ENCODE measurements at places on chromosomes 6 and 20. TPM values are rescaled to one million over a fixed set of nuclear protein-coding genes. Genes with fewer than 3 reads are reported as not detected.

Gene SLC22A7
- total RNA-seq = not detected

Gene GJA1
- 266 TPM for total RNA-seq

DNA sequence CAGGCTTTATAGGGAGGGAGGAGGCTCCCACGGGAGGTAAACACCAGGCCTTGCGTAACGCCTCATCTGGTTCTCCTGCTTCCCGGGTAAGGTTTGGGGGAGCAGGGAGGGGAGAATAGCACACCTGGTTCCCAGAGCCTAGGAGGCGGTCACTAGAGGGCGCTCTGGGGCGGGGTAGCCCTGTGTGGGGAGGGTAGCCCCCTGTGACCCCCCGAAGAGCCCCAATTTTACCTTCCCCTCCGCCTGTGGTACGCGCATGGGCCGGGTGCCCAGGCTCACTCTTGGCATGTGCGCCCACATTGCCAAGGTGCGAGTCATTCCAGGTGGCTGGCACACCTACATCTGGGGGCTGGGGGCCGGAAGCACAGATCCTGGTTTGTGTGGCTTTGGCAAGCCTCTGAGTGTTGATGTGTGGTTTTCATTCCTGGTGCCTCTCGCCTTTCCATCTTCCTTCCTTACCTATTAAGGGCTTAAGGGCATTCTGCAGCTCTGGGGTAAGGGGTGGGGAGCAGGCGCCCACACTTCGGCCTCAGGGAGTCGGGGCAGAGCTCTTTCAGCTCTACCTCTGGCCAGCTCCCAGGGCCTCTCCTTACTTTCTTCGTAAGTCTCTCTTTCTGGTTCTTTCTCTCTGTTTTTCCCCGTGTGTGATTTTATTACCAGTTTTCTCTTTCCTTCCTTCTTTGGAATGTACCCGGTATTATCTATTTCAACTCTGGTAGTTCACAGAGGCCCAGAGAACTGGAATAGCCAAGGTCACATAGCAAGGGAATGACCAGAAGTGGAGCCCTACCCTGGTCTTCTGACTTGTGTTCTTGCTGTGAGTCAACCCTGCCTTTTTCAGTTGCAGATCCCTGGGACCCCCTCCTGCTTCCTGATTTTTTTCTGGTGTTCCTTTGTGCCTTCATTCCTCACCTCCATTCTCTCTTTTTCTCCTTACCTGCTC is 492 bp upstream of the RNF39 start:
- no peak for DNase-seq
- peaks cover 88% of the 10 kb centered on the region for H3K27me3 ChIP-seq
- H3K4me1 ChIP-seq = peaks cover 24% of the 10 kb centered on the region

DNA sequence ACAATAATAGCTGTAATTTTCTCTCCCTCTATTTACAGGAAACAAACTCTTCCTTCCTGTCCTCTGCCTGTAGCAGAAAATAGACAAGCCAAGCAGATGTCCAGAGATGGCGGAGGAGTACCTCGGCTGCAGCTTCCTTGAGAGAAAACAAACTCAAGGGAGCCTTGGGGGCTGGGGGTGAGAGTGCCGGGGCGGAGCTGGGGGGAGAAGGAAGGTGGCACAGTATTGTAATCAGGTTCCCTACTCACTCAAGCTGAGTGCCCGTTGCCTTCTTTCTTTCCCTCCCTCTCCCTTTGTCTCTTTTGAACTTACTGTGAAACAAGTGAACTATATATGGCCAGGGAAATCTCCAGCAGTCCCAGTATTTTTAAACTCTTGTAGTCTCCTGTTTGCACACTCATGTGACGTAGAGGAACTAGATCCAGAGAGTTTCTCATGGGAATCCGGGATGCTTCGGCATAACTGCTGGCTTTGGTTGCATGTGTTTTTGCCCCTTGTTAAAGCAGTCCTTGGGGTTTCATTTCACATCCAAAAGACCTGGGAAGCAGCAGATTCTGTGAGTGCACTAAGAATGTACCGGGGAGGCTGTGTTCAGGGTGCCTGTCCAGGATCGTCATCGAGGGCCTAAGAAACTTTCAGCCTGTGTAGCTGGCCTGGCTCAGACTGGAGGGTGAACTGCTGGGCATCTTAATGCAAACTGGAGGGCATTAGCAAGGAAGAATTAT is 44.6 kb upstream of the HDDC2 start:
- peak overlapping the region; percentile 4 for H3K4me3 ChIP-seq
- peaks cover 6% of the 10 kb centered on the region for H3K4me1 ChIP-seq
- no peaks in the 10 kb centered on the region for H3K36me3 ChIP-seq
- peaks cover 5% of the 10 kb centered on the region for H3K27me3 ChIP-seq
- peak; percentile 37 for DNase-seq
- H3K27ac ChIP-seq = peak overlapping the region; percentile 74

- no peak overlapping the region for H3K4me3 ChIP-seq
- H3K4me1 ChIP-seq = no peaks in the 10 kb centered on the region
- H3K36me3 ChIP-seq = no peaks in the 10 kb centered on the region
- no peak for DNase-seq
- no peaks in the 10 kb centered on the region for H3K27me3 ChIP-seq
- no peak overlapping the region for H3K27ac ChIP-seq
Measured at GRCh38 chr6:21340573-21340972, 253.0 kb upstream of the SOX4 start.

DNA sequence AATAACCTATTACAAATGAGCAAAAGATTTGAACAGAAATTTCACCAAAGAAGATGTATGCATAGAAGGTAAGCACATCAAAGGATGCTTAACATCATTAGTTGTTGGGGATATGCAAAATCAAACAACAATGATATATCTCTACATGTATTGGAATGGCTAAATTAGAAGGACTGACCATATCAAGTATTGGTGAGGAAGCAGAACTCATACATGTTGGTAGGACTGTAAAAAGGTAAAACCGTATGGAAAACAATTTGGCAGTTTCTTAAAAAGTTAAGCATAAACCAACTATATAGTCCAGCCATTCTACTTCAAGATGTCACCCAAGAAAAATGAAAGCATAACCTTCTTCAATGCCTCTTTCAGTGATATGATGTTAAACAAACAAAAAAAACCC is 114.0 kb downstream of the MYB start:
- H3K36me3 ChIP-seq = no peaks in the 10 kb centered on the region
- no peak overlapping the region for H3K4me3 ChIP-seq
- H3K27me3 ChIP-seq = no peaks in the 10 kb centered on the region
- H3K4me1 ChIP-seq = no peaks in the 10 kb centered on the region
- H3K27ac ChIP-seq = no peak overlapping the region
- no peak for DNase-seq

DNA sequence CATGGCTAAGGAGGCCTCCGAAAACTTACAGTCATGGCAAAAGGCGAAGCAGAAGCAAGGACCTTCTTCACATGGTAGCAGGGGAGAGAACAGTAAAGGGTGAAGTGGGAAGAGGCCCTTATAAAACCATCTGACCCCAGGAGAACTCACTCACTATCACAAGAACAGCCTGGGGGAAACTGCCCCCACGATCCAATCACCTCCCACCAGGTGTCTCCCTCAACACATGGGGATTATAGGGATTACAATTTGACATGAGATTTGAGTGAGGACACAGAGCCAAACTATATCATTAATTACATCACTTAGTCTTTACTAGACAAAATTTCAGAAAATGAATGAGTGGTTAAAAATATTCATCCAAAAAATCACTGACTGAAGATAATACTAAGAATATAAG is 453.6 kb downstream of the COL12A1 start:
- no peak overlapping the region for H3K27ac ChIP-seq
- no peaks in the 10 kb centered on the region for H3K4me1 ChIP-seq
- no peaks in the 10 kb centered on the region for H3K27me3 ChIP-seq
- no peak for DNase-seq
- H3K4me3 ChIP-seq = no peak overlapping the region
- H3K36me3 ChIP-seq = no peaks in the 10 kb centered on the region

- H3K27ac ChIP-seq = no peak overlapping the region
- H3K4me3 ChIP-seq = no peak overlapping the region
- H3K4me1 ChIP-seq = no peaks in the 10 kb centered on the region
Measured at GRCh38 chr6:145277358-145278086, 457.8 kb downstream of the EPM2A start.

DNA sequence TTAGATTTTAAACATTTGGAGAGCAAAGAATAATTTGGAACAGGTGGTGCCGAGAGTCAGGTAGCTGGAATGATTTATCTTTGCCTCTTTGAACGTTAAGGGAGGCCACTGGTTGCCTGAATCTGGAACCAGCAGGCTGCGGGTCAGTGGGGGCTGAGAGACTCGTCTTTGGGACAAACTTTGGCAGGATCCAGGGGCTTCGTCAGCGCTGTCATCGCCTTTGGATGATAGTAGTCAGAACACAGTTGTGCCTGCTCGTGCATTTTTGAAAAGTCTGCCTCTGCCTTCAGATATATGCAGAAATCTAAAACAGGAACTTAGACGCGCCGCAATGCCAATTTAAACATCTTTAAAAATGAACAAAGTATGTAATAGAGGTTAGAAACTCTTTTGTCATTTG is 5.0 kb downstream of the EYA2 start:
- peak; percentile 33 for DNase-seq
- H3K4me1 ChIP-seq = peaks cover 12% of the 10 kb centered on the region
- no peak overlapping the region for H3K4me3 ChIP-seq
- no peaks in the 10 kb centered on the region for H3K36me3 ChIP-seq
